ENCODE measurements at places on chromosomes 2 and 18. TPM values are rescaled to one million over a fixed set of nuclear protein-coding genes. Genes with fewer than 3 reads are reported as not detected.

DNA sequence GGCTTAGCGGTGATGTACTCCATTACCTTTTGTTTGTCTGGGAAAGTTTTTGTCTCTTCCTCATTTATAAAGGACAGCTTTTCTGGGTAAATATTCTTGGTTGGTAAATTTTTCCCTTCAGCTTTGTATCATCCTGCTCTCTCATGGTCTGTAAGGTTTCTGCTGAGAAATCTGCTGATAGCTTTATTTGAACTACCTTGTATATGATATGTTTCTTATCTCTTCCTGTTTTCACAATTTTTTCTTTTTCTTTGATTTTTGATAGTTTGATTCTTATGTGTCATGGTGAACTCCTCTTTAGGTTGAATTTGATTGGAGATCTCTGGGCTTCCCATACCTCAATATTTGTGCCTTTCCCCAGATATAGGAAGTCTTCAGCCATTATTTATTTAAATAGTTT, 44.7 kb downstream of the MSTN start:
- H3K27ac ChIP-seq = no peak overlapping the region
- H3K4me1 ChIP-seq = no peaks in the 10 kb centered on the region
- no peak for DNase-seq
- H3K27me3 ChIP-seq = peaks cover 6% of the 10 kb centered on the region

DNA sequence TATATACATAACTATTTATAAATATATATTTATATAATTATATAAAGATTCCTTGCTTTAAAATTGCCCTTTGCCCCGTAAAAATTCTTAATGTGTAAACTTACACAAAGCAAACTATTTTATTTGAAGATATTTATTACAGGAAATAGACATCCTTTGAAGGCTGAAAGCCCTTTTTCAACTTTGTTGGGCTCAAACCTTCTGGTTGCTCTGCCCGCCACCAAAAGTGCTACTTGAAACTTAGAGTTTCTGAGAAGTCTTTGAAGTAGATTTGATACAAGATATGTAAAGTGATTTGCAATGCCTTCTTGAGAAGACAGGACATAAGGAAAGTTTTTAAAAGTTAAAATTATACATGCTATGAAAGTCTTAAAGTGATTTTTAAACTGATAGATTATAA, 36.6 kb upstream of the METAP1D start:
- peaks cover 39% of the 10 kb centered on the region for H3K36me3 ChIP-seq
- peak overlapping the region; percentile 55 for H3K27ac ChIP-seq
- H3K27me3 ChIP-seq = no peaks in the 10 kb centered on the region
- H3K4me3 ChIP-seq = peak overlapping the region; percentile 51
- H3K4me1 ChIP-seq = peaks cover 47% of the 10 kb centered on the region

- H3K4me3 ChIP-seq = no peak overlapping the region
- no peaks in the 10 kb centered on the region for H3K4me1 ChIP-seq
- DNase-seq = no peak
- no peaks in the 10 kb centered on the region for H3K36me3 ChIP-seq
These were observed 308.5 kb downstream of the NOL4 start for GRCh38 chr18:33916200-33916599.

- H3K27me3 ChIP-seq = no peaks in the 10 kb centered on the region
- H3K27ac ChIP-seq = no peak overlapping the region
- H3K4me3 ChIP-seq = no peak overlapping the region
- H3K4me1 ChIP-seq = peaks cover 19% of the 10 kb centered on the region
- DNase-seq = no peak
- no peaks in the 10 kb centered on the region for H3K36me3 ChIP-seq
These were observed 36.8 kb downstream of the HS6ST1 start for GRCh38 chr2:128281852-128282245.

- H3K4me3 ChIP-seq = no peak overlapping the region
- no peaks in the 10 kb centered on the region for H3K4me1 ChIP-seq
- DNase-seq = no peak
- H3K27ac ChIP-seq = no peak overlapping the region
These were observed 33.6 kb downstream of the TRIB2 start for GRCh38 chr2:12750166-12750905.

GRCh38 chr18:68098655-68099054, 582.1 kb upstream of the DSEL start:
- no peaks in the 10 kb centered on the region for H3K4me1 ChIP-seq
- H3K4me3 ChIP-seq = no peak overlapping the region
- no peak overlapping the region for H3K27ac ChIP-seq
- no peaks in the 10 kb centered on the region for H3K27me3 ChIP-seq
- DNase-seq = no peak
- no peaks in the 10 kb centered on the region for H3K36me3 ChIP-seq

- H3K4me3 ChIP-seq = no peak overlapping the region
- peaks cover 3% of the 10 kb centered on the region for H3K27me3 ChIP-seq
- H3K4me1 ChIP-seq = no peaks in the 10 kb centered on the region
- H3K27ac ChIP-seq = no peak overlapping the region
These were observed 50.5 kb upstream of the ZNF516 start for GRCh38 chr18:76545433-76546087.

DNA sequence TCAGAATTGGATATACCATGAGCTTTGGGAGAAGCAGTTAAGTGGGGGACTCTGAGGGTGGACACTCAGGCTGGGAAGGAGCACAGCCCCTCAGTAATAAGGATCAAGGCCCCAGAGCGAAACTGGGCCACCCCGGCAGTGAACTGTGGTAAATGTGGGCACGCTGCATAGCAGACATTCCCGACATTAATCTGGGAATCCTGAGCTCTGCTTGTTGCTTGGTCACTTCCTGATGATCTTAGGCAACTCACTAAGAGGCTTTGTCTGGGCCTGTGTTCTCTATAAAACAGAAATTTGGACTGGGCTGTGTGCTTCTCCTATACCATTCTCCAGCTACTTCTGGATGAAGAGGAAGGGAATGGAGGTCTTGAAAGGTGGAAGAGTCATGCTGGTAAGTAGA, 4.8 kb downstream of the TGFBRAP1 start:
- no peaks in the 10 kb centered on the region for H3K27me3 ChIP-seq
- H3K36me3 ChIP-seq = peaks cover 7% of the 10 kb centered on the region
- DNase-seq = no peak

GRCh38 chr2:161709428-161709827, 85.2 kb downstream of the SLC4A10 start:
- H3K36me3 ChIP-seq = no peaks in the 10 kb centered on the region
- DNase-seq = no peak
- peak overlapping the region; percentile 62 for H3K27ac ChIP-seq
- peak overlapping the region; percentile 63 for H3K4me3 ChIP-seq
- H3K4me1 ChIP-seq = no peaks in the 10 kb centered on the region

GRCh38 chr2:39541011-39541930, 104.2 kb upstream of the MAP4K3 start:
- no peak overlapping the region for H3K27ac ChIP-seq
- no peaks in the 10 kb centered on the region for H3K4me1 ChIP-seq
- H3K4me3 ChIP-seq = no peak overlapping the region
- H3K36me3 ChIP-seq = no peaks in the 10 kb centered on the region
- DNase-seq = no peak

DNA sequence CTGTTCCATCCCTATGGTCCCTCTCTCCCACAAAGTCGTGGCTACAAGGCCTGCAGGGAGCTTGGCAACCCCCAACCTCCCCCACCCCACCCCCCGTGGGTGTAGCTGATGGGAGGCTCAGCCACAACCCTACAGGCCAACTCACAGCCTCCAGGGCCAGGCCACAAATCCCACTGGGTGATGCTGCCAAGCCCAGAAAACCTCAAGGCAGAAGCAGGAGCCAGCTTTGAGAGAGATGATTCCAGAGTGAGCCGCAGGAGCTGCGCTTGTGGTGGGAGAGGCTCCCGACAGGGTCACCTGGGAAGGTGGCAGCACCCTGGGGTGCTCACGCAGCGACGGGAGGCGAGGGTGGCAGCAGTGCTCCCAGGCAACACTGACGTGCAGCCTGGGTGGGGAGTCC, 44.8 kb downstream of the ADCY3 start:
- H3K27me3 ChIP-seq = no peaks in the 10 kb centered on the region
- no peak overlapping the region for H3K4me3 ChIP-seq
- peaks cover under 1% of the 10 kb centered on the region for H3K4me1 ChIP-seq
- no peak overlapping the region for H3K27ac ChIP-seq
- peaks cover 7% of the 10 kb centered on the region for H3K36me3 ChIP-seq

GRCh38 chr18:2627821-2628276, 27.7 kb upstream of the SMCHD1 start:
- H3K36me3 ChIP-seq = peaks cover 6% of the 10 kb centered on the region
- H3K27me3 ChIP-seq = no peaks in the 10 kb centered on the region
- no peak for DNase-seq
- no peak overlapping the region for H3K4me3 ChIP-seq

- H3K4me1 ChIP-seq = peaks cover 6% of the 10 kb centered on the region
- no peak overlapping the region for H3K4me3 ChIP-seq
- DNase-seq = no peak
- H3K36me3 ChIP-seq = peaks cover 8% of the 10 kb centered on the region
These were observed 6.5 kb upstream of the ASIC4 start for GRCh38 chr2:219507581-219508443.

DNA sequence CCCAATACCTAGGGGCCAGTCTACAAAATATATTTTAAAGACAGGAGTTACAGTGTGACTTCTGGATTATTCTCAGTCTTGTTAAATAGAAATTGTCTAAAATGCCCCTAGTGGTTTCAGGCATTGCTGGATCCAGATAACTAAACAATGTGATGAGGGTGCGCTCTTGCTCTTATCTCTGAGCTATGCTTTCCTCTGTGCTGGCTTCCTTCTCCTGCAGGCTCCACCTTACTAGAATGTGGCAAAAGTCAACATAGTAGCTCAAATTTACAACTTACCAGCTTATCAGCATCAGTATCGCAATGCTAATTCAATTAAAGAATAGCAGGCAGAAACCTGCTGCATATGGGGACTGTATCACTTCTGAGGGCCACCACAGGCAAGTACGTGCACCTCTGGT, 61.3 kb upstream of the RNU4ATAC start:
- peaks cover 53% of the 10 kb centered on the region for H3K36me3 ChIP-seq
- H3K4me1 ChIP-seq = peaks cover 18% of the 10 kb centered on the region
- DNase-seq = no peak
- H3K27ac ChIP-seq = no peak overlapping the region

DNA sequence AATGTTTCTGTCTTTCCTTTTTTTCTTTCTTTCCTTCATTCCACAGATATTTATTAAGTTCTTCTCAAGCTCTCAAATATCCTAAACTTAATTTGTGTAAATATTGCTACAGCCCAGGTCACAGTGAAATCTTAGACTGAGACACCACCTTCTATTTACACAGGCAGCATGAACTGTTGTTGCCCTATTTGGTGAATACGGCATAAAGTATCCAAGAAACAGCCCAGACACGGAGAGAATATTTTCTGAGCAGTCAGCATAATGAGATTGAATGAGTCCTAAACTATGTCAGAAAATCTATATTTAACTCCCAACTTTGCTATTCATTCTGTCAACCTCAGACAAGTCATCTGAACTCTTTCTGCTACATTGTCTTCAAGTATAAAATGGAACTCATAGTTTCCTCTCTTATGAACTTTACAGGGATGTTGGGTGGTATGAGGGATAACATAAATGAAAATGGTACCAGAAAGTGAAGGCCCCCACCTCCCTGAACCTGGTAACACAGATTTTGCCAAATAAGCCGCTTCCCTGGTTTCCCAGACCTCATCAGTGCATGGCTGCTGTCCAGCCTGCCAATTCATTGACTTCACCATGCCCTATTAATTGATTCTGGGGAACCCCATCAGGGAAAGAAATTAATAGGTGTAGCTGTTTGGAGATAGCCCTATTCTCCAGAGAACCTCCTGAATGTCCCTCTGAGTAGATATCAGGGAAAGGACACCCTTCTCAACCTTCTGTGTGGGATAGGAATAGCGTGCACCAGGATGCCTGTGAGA, 235.9 kb downstream of the SETBP1 start:
- no peaks in the 10 kb centered on the region for H3K36me3 ChIP-seq
- H3K27ac ChIP-seq = no peak overlapping the region

- peaks cover 7% of the 10 kb centered on the region for H3K27me3 ChIP-seq
- no peak overlapping the region for H3K27ac ChIP-seq
- H3K36me3 ChIP-seq = no peaks in the 10 kb centered on the region
These were observed 4.8 kb upstream of the SNED1 start for GRCh38 chr2:240993446-240994170.

DNA sequence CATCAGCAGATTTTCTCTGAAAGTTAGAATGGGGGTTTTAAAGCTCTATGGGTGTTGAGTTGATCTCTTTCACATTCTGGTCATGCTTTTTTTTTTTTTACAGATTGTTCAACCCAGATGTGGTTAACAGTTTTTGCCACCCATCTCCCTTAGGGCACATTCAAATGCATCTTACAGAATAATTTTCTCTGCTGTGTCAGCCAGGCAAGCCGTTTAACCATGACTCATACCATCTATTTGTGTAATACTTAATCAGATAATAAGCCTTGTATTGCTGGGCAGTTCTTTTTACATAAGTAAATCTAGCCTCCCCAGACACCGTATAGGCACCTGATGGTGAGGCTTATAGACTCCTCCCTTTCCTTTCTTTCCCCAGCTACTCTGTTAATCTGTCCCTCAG, 62.0 kb downstream of the TGIF1 start:
- H3K36me3 ChIP-seq = no peaks in the 10 kb centered on the region
- DNase-seq = no peak
- H3K27ac ChIP-seq = no peak overlapping the region

- DNase-seq = no peak
- H3K4me3 ChIP-seq = no peak overlapping the region
- no peaks in the 10 kb centered on the region for H3K27me3 ChIP-seq
- no peaks in the 10 kb centered on the region for H3K4me1 ChIP-seq
- H3K27ac ChIP-seq = no peak overlapping the region
These were observed 99.9 kb upstream of the MYO3B start for GRCh38 chr2:170077830-170078569.

- H3K4me3 ChIP-seq = peak overlapping the region; percentile 84
- peaks cover 4% of the 10 kb centered on the region for H3K36me3 ChIP-seq
- no peak for DNase-seq
- peak overlapping the region; percentile 90 for H3K27ac ChIP-seq
- H3K27me3 ChIP-seq = no peaks in the 10 kb centered on the region
- peaks cover 55% of the 10 kb centered on the region for H3K4me1 ChIP-seq
These were observed 40.8 kb downstream of the RTN4 start for GRCh38 chr2:55009277-55010060.

Gene RNU2-63P
- total RNA-seq = 7.0 TPM

Gene FAM237A
- not detected for total RNA-seq

Gene PMAIP1
- total RNA-seq = 30.5 TPM

Gene NEB
- total RNA-seq = 0.31 TPM

Gene APCDD1
- not detected for total RNA-seq

Gene TCF7L1
- not detected for total RNA-seq

Gene OR6B2
- total RNA-seq = not detected

Gene ACADL
- total RNA-seq = not detected

Gene FAM117B
- 18.8 TPM for total RNA-seq

Gene ERFE
- total RNA-seq = 0.50 TPM

Data from activated CD8-positive, alpha-beta T cell treated with anti-CD3 and anti-CD28 coated beads, Interleukin-2, amount 10 ng/mL, durations not matched to agents 7 days and 5 days (primary cell).